GM23338 (cell line): ENCODE measurements at places on chromosomes 7 and 10. TPM values are rescaled to one million over a fixed set of nuclear protein-coding genes. Genes with fewer than 3 reads are reported as not detected.

The LIPF gene
- not detected in 2 replicates for total RNA-seq

The FBXO24 gene
- 0.70 and 2.4 TPM in 2 replicates for total RNA-seq

The ZNF680 gene
- total RNA-seq, result 60.2 and 62.5 TPM in 2 replicates

The TAC1 gene
- 3.9 and 8.7 TPM in 2 replicates for total RNA-seq

The SMKR1 gene
- total RNA-seq, result 0.70 TPM in 1 of 2 replicates, not detected in the other

The PNLIPRP3 gene
- not detected in 2 replicates for total RNA-seq

The PLEKHS1 gene
- total RNA-seq, result not detected in 2 replicates

The PILRA gene
- 0.38 and 2.6 TPM in 2 replicates for total RNA-seq

The CYP3A5 gene
- total RNA-seq, result not detected in 2 replicates

The NKX1-2 gene
- total RNA-seq, result 37.0 and 39.4 TPM in 2 replicates

GRCh38 chr7:89049043-89049442 lies 253.5 kb upstream of the TEX47 start:
- no peaks in the 10 kb centered on the region for H3K4me1 ChIP-seq
- H3K36me3 ChIP-seq, result no peaks in the 10 kb centered on the region; the same call in 1 of the 2 replicates
- H3K27ac ChIP-seq, result no peak overlapping the region
- no peak for DNase-seq
- no peak overlapping the region for H3K4me3 ChIP-seq
- H3K27me3 ChIP-seq, result no peaks in the 10 kb centered on the region

DNA sequence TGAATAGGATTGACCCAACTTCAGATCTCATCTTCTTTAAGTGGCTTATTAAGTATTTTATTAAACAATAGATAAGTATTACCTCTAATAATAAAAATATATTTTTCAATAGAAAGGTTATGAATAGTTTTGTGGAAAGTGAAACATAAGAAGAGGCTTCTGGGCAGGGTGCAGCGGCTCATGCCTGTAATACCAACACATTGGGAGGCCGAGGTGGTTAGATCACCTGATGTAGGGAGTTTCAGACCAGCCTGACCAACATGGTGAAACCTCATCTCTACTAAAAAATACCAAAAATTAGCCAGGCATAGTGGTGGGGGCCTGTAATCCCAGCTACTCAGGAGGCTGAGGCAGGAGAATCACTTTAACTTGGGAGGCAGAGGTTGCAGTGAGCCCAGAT lies 26.5 kb downstream of the GPR85 start:
- no peak overlapping the region for H3K4me3 ChIP-seq
- no peaks in the 10 kb centered on the region; the same call in 1 of the 2 replicates for H3K27me3 ChIP-seq
- no peaks in the 10 kb centered on the region for H3K36me3 ChIP-seq
- no peak for DNase-seq

DNA sequence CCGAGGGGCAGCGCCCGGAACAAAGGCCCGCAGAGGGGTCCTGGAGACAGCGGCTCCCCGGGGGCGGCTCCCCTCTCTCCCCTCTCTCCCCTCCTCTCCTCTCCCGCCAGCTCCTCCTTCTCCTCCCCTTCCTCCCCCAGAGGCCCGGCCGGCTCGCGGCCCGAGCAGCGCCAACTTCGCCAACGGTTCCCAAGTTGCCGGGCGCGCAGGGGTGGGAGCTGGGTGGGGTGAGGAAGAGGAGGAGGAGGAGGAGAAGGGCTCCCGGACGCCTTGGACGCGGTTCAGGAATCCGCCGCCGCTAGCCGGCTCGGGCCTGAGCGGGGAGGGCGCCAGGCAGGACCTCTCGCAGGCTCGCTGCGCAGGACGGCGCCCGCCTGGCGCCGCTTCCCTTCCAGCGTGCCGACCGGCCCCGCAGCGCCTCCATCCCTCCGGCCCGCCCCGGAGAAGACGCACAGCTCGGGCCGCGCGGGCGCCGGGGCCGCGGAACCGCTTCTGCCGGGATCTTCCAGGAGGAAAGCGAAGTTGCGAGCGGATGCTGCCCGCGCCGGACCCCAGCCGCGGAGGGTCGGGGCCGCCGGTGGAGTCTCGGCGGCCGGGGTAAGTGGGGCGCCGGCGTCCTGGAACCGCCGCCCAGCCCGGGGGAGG lies at the start of gene CHST3:
Gene CHST3, plus strand, starts transcription at position 298 of the 645 bp plus-strand sequence. CDS start 41,448 bp downstream, outside the sequence.
- H3K27me3 ChIP-seq, result peaks cover 46% of the 10 kb centered on the region
- H3K27ac ChIP-seq, result no peak within 1 kb of the TSS
- no peaks in the 10 kb centered on the region for H3K36me3 ChIP-seq
- peak within 1 kb of the TSS; percentile 83 for H3K4me3 ChIP-seq

DNA sequence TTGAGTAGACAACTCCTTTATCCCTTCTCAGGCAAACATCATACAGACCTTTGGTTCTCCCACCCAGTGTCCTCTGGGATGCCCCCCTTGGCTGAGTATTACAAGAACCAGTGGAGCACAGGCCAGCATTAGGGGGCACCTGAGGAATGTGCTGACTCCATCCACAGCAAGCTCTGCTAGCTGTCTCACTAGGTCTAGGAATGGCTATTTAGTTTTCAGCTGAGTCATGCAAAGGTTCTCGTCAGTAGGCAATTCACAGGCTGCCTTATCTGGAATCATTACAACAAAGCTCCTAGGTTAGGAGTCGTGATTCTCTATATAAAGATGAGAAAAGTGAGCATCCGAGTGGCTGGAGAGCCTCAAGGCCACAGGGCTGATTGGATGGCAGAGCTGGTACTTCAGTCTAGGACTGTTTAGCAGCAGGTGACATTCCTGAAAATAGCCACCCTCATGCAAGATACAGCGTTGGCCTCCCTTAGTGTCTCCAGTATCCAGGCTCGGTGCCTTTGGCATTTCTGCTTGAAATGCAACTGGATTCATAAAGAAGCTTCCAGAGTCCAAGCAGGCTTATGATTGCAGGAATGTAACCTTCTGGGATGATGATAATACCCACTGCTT lies 75.8 kb downstream of the CDCA7L start:
- H3K4me1 ChIP-seq, result peaks cover 74% of the 10 kb centered on the region
- H3K27me3 ChIP-seq, result no peaks in the 10 kb centered on the region
- peak overlapping the region; percentile 78 for H3K27ac ChIP-seq
- H3K4me3 ChIP-seq, result no peak overlapping the region

GRCh38 chr7:94401428-94401814 lies 6.7 kb downstream of the COL1A2 start:
- no peak overlapping the region for H3K4me3 ChIP-seq
- H3K4me1 ChIP-seq, result no peaks in the 10 kb centered on the region

DNA sequence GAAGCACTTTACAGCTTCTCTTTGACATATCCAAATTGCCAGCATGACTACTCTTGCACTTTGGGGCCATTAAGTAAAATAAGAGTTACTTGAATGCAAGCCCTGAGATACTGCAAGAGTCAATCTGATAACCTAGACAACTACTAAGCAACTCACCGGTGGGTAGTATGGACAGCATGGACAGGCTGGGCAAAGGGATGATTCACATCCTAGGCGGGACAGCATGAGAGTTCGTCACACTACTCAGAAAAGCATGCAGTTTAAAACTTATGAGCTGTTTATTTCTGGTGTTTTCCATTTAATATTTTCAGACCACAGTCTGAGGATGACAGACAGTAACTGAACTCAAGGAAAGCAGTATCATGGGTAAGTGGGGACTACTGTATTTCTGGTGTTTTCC lies 84.0 kb downstream of the ORC5 start:
- no peaks in the 10 kb centered on the region; the same call in 1 of the 2 replicates for H3K4me1 ChIP-seq
- H3K36me3 ChIP-seq, result no peaks in the 10 kb centered on the region
- H3K4me3 ChIP-seq, result no peak overlapping the region
- no peaks in the 10 kb centered on the region for H3K27me3 ChIP-seq

DNA sequence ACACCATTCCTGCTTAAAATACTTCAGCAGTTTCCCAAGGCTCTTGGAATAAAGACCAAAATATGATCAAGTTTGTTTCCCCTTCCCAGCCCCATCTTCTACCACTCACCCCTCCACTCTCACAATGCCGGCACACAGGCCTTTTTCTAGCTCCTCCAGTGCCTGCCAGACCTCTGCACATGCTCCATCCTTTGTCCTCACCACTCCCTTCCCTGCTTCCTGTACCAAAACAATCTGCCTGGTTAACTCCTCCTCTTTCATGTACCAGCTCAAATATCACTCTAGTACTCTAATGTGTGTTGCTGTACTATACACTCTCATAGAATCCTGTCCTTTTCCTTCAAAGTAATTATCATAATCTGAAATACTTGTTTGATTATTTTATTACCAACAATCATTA lies 19.4 kb downstream of the SCRN1 start:
- peaks cover 16% of the 10 kb centered on the region for H3K4me1 ChIP-seq
- peaks cover 12% of the 10 kb centered on the region for H3K36me3 ChIP-seq
- H3K27ac ChIP-seq, result no peak overlapping the region
- H3K4me3 ChIP-seq, result no peak overlapping the region
- no peak for DNase-seq

DNA sequence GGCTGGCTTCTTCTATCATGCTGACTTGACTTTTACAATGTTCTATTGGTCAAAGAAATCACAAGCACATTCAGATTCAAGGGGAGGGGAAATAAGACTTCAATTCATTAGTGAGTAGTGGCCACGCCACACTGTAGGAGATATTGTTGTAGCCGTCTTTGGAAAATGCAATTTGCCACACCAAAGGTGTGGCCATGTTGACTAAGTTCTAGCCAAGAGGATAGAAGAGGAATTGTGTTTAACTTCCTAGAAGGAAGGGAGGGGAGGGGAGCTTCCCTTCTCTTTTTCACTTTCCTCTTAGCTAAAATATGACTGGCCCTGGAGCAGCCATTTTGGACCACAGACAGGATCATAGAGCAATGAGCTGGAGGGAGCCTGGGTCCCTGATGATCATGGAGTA lies 3.4 kb upstream of the PRKAR2B start:
- H3K27ac ChIP-seq, result no peak overlapping the region
- H3K36me3 ChIP-seq, result 0 out of 2 replicates have a peak, but pooled peaks cover 3% of the 10 kb centered on the region
- H3K4me1 ChIP-seq, result peaks cover 13% of the 10 kb centered on the region

GRCh38 chr7:17548014-17548653 lies 249.7 kb downstream of the AHR start:
- H3K4me3 ChIP-seq, result no peak overlapping the region
- no peaks in the 10 kb centered on the region for H3K36me3 ChIP-seq
- DNase-seq, result peak; percentile 66
- H3K27me3 ChIP-seq, result no peaks in the 10 kb centered on the region
- H3K27ac ChIP-seq, result no peak overlapping the region

DNA sequence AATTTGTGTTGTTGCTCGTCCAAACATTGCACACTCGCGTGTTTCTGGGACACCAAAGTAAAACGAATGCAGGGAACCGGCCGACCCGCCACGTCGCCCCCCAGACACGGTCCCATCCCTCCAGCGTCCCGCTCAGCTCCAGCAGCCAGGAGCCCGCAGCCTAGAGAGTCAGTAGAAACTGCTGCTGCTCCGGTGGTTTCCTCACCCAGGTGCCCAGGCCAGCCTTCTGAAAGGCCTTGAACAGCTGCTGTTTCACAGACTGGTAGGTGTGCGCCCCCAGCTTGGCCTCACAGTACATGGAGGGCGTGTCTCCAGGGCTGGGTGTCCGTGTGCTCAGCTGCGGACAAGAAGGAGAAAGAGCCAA lies 126.8 kb downstream of the WDR37 start:
- no peaks in the 10 kb centered on the region for H3K4me1 ChIP-seq
- H3K27ac ChIP-seq, result no peak overlapping the region
- no peaks in the 10 kb centered on the region for H3K27me3 ChIP-seq
- DNase-seq, result no peak

- no peaks in the 10 kb centered on the region; the same call in 1 of the 2 replicates for H3K36me3 ChIP-seq
- no peaks in the 10 kb centered on the region for H3K27me3 ChIP-seq
- no peaks in the 10 kb centered on the region for H3K4me1 ChIP-seq
- no peak overlapping the region for H3K4me3 ChIP-seq
These were observed 71.8 kb upstream of the GSDME start for GRCh38 chr7:24828891-24829661.

- H3K4me3 ChIP-seq, result no peak overlapping the region
- DNase-seq, result no peak
- no peaks in the 10 kb centered on the region for H3K4me1 ChIP-seq
- H3K36me3 ChIP-seq, result no peaks in the 10 kb centered on the region
These were observed 112.4 kb downstream of the ELMO1 start for GRCh38 chr7:37336259-37336658.

- DNase-seq, result no peak
- no peak overlapping the region for H3K4me3 ChIP-seq
- no peaks in the 10 kb centered on the region for H3K27me3 ChIP-seq
- H3K36me3 ChIP-seq, result no peaks in the 10 kb centered on the region
- H3K27ac ChIP-seq, result no peak overlapping the region
These were observed 26.8 kb upstream of the VKORC1L1 start for GRCh38 chr7:65846008-65846570.

- DNase-seq, result no peak
- no peak overlapping the region for H3K27ac ChIP-seq
- no peak overlapping the region for H3K4me3 ChIP-seq
- no peaks in the 10 kb centered on the region for H3K4me1 ChIP-seq
These were observed 14.3 kb upstream of the BHLHA15 start for GRCh38 chr7:98196706-98197605.

DNA sequence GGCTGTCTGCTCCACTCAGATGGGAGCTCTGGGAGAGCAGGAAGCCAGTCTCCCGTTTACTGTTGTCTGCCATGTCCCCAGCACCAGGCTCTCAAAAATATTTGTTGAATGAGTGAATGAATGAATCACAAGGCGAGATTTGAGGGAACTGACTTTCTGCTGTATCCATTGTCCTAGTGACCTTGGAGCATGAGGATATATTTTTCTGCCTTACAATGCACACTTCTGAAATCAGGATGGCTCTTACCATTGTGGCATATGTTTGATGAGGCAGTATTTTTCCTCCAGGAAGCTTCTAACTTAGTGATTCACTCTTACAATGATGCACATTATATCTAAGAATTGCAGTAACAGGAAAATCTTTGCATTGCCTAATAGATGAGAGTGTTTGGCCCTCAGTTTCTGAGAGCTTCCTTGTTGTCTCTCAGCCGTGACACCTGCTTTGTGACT lies 136.4 kb downstream of the RPS24 start:
- no peak overlapping the region for H3K27ac ChIP-seq
- no peaks in the 10 kb centered on the region for H3K27me3 ChIP-seq
- peaks cover 16% of the 10 kb centered on the region for H3K4me1 ChIP-seq

- no peak overlapping the region for H3K27ac ChIP-seq
- H3K4me1 ChIP-seq, result no peaks in the 10 kb centered on the region
- no peak for DNase-seq
- no peaks in the 10 kb centered on the region for H3K27me3 ChIP-seq
- H3K36me3 ChIP-seq, result peaks cover 11% of the 10 kb centered on the region; the same call in 1 of the 2 replicates
These were observed 19.8 kb upstream of the ADRA2A start for GRCh38 chr10:111057006-111057405.

- no peak overlapping the region for H3K4me3 ChIP-seq
- H3K36me3 ChIP-seq, result no peaks in the 10 kb centered on the region
- no peak for DNase-seq
- no peaks in the 10 kb centered on the region for H3K4me1 ChIP-seq
- H3K27me3 ChIP-seq, result no peaks in the 10 kb centered on the region
- no peak overlapping the region for H3K27ac ChIP-seq
These were observed 78.4 kb upstream of the ADO start for GRCh38 chr10:62726142-62726541.

GRCh38 chr10:90138844-90139243 lies 437.5 kb downstream of the KIF20B start:
- 0 out of 2 replicates have a peak, but pooled peaks cover 20% of the 10 kb centered on the region for H3K36me3 ChIP-seq
- H3K4me1 ChIP-seq, result no peaks in the 10 kb centered on the region
- peak; percentile 69 for DNase-seq
- no peak overlapping the region for H3K4me3 ChIP-seq
- no peaks in the 10 kb centered on the region for H3K27me3 ChIP-seq

DNA sequence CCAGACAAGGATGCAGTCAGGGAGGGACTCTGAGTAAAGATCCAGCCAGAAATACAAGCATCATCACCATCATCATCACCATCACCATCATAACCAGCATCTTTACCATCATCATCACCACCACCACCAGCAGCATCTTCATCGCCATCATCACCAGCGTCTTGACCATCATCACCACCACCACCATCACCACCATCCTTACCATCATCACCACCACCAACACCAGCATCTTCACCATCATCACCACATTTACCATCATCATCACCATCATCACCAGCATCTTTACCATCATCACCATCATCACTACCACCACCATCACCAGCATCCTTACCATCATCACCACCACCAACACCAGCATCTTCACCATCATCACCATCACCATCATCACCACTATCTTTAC lies 44.1 kb upstream of the CPXM2 start:
- DNase-seq, result no peak
- H3K27me3 ChIP-seq, result no peaks in the 10 kb centered on the region
- H3K4me1 ChIP-seq, result no peaks in the 10 kb centered on the region
- no peaks in the 10 kb centered on the region for H3K36me3 ChIP-seq
- H3K27ac ChIP-seq, result no peak overlapping the region
